ENCODE measurements at places on chromosomes 13 and 19.

GRCh38 chr19:10000171-10000826, 10.0 kb downstream of the COL5A3 start:
- peak; percentile 78 for DNase-seq

GRCh38 chr13:38415233-38415632, 65.6 kb downstream of the UFM1 start:
- DNase-seq: peak; percentile 29

GRCh38 chr13:97125810-97126738, 96.1 kb upstream of the MBNL2 start:
- no peak for DNase-seq

DNA sequence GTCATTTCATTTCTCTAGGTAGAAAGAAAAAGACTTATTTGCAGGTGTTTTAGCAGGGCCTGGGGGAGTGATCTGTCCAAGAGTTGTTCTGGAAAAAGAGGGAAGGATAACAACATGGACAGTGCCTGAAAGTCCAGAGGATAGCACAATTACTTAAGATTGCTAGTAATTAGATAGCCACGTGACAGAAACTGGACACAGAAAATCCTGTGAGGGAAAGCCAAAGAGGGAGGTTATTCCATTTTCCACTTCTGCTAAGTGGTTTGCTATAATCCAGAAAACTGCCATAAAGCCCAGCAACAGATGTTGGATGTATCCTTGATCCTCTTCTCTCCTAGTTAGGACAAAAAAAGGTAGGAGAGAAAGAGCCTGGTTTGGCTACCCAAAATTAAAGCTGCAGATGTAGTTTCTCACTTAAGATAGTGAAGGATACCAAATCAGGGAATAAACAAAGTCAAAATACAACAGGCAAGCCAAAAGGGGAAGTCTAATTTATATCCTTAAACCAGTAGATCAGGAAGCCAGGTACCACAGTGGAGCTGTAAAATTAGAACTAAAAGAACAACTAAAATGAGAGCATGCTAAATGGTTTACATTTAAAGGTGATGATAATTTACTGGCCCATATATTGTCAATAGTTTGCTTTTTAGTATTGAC, 140.2 kb downstream of the VWA8 start:
- no peak for DNase-seq

DNA sequence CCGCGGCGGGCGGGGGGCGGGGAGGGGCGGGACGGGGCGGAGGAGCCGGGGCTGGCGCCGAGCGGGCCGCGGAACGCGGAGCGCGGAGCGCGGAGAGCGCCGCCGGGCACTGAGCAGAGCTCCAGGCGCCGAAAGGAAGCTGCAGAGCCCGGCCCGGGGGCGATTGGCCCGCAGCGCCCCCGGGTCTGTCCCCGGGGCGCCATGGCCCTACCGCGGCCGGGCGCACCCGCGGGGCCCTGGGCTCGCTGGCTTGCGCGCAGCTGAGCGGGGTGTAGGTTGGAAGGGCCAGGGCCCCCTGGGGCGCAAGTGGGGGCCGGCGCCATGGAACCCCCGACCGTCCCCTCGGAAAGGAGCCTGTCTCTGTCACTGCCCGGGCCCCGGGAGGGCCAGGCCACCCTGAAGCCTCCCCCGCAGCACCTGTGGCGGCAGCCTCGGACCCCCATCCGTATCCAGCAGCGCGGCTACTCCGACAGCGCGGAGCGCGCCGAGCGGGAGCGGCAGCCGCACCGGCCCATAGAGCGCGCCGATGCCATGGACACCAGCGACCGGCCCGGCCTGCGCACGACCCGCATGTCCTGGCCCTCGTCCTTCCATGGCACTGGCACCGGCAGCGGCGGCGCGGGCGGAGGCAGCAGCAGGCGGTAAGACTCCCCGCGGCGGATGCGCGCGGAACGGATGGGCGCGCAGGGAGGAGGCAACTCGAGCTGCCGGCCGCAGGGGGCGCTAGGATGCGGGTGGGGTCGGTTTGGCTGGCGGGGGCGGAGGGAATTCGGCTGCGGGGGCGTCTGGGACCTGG, at the start of gene PDE4A:
Gene PDE4A (plus strand): TSS at position 95 of the 796 bp plus-strand sequence. CDS start 227 bp downstream, at position 322.
- peak; percentile 86 for DNase-seq

- no peak for DNase-seq
These were observed 7.6 kb downstream of the SERPINE3 start for GRCh38 chr13:51347099-51347498.

All from activated naive CD4-positive, alpha-beta T cell treated with anti-CD3 and anti-CD28 coated beads, Interleukin-2, amount 10 ng/mL, durations not matched to agents 7 days and 5 days (primary cell).